ENCODE measurements at places on chromosomes 2 and 18. TPM values are rescaled to one million over a fixed set of nuclear protein-coding genes. Genes with fewer than 3 reads are reported as not detected.

- no peak overlapping the region for H3K27ac ChIP-seq
- H3K27me3 ChIP-seq = peaks cover 3% of the 10 kb centered on the region
- H3K4me3 ChIP-seq = no peak overlapping the region
- H3K4me1 ChIP-seq = no peaks in the 10 kb centered on the region
- no peaks in the 10 kb centered on the region for H3K36me3 ChIP-seq
- no peak for DNase-seq
Measured at GRCh38 chr2:121018136-121019061, 266.6 kb downstream of the TFCP2L1 start.

GRCh38 chr2:212722046-212722445, 183.4 kb upstream of the ERBB4 start:
- no peak overlapping the region for H3K27ac ChIP-seq

DNA sequence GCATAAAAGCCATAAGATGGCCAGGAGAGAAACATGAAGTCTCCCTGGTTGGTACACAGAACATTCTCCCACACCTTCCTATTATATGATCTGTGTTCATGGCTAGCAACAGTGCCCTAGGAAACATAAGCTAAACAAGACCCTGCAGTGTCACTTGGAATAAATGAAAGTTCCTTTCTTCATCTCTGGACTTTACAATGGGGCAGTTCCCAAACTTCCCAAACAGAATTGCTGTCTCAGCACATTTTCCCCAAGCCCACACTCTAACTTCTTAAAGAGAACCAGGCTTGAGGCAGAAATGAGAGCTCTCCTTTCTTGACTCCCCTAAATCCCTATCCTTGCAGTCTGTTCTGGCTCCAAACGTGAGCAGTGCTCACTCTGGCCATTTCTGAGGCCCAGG, 173.2 kb upstream of the CREB1 start:
- DNase-seq = no peak
- no peaks in the 10 kb centered on the region for H3K27me3 ChIP-seq
- H3K4me1 ChIP-seq = peaks cover 4% of the 10 kb centered on the region
- no peak overlapping the region for H3K4me3 ChIP-seq

DNA sequence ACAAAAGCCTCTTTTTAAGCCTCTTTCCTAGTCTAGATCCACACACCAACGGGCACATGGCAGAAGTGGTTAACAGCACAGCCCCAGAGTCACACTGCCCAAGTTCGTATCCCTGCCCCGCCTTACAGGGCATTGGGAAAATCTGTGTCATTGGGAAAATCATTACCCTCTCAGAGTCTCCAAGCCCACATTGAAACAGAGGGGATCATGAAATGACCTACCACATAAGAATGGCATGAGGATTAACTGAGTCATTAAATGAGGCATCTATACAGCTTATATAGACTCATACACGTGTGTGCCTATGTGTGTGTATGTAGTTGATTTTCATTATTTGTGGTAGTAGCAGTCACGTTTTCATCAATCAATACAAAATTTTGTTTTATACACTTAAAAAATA, 469.0 kb upstream of the POU3F3 start:
- H3K27me3 ChIP-seq = no peaks in the 10 kb centered on the region
- H3K36me3 ChIP-seq = no peaks in the 10 kb centered on the region
- H3K4me1 ChIP-seq = no peaks in the 10 kb centered on the region
- DNase-seq = no peak
- H3K27ac ChIP-seq = no peak overlapping the region

- H3K27me3 ChIP-seq = peaks cover 42% of the 10 kb centered on the region
- DNase-seq = no peak
- no peak overlapping the region for H3K27ac ChIP-seq
- H3K36me3 ChIP-seq = no peaks in the 10 kb centered on the region
- H3K4me1 ChIP-seq = peaks cover 42% of the 10 kb centered on the region
Measured at GRCh38 chr18:76493213-76494161, 1.6 kb downstream of the ZNF516 start.

The SPATA3 gene
- total RNA-seq = 0.72 TPM

DNA sequence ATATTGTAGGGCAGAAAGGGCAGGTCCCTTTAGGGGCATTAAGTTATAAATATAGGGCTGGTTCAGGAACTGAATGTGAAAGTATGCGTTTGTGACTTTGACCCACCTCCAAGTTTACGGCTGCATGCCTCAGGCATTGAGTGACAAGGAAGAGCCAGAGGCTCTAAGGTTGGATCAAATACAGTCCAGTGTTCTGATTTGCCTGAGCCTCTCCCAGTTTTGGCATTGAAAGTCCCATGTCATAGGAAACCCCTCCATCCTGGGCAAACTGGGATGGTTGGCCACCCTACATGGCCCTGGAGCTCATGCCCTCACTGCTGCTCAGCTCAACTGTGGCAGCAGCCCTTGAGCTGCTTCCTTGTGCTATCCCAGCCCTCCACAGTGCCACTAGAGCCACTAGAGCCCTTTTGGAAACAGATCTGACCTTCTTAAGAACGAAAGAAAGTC, 29.9 kb downstream of the HK2 start:
- H3K36me3 ChIP-seq = peaks cover 6% of the 10 kb centered on the region
- no peak overlapping the region for H3K27ac ChIP-seq
- H3K4me3 ChIP-seq = no peak overlapping the region
- H3K27me3 ChIP-seq = no peaks in the 10 kb centered on the region
- no peaks in the 10 kb centered on the region for H3K4me1 ChIP-seq

- no peak overlapping the region for H3K4me3 ChIP-seq
Measured at GRCh38 chr2:188294352-188294926, 2.8 kb downstream of the GULP1 start.

The DNER gene
- not detected for total RNA-seq

The BMP10 gene
- total RNA-seq = 0.57 TPM

DNA sequence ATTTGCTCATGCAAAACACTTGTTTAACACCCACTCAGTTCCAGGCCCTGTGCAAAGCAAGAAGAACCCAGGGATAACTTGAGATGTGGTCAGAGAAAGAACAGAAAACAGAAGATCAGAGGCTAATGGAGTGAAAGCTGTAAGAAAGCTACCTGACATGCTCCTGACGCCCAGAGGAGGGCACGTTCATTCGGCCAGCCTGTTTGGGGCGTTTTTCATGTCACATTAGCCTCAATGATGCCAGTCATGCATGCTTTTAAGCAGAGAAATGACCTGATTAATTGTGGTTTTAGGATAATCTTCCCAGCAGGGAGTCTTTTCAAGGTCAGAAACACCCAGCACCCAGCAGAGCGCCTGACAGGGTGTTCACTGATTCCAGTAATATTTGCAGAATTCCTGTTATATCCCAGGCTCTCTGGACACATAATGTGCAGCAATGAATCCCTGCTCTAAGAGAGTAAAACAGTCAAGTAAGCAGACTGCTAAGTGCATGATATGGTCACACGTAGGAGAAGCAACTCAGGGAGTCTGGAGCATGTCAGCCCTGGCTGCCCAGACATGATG, 320.0 kb downstream of the LRATD1 start:
- DNase-seq = no peak
- no peaks in the 10 kb centered on the region for H3K36me3 ChIP-seq
- no peaks in the 10 kb centered on the region for H3K4me1 ChIP-seq
- no peak overlapping the region for H3K4me3 ChIP-seq
- H3K27me3 ChIP-seq = no peaks in the 10 kb centered on the region

- no peaks in the 10 kb centered on the region for H3K36me3 ChIP-seq
- no peaks in the 10 kb centered on the region for H3K27me3 ChIP-seq
- H3K27ac ChIP-seq = peak overlapping the region; percentile 90
- peaks cover 53% of the 10 kb centered on the region for H3K4me1 ChIP-seq
- DNase-seq = no peak
Measured at GRCh38 chr2:70094171-70094977, 7.1 kb downstream of the PCBP1 start.

GRCh38 chr18:74219056-74219455, 70.7 kb downstream of the TIMM21 start:
- H3K4me3 ChIP-seq = no peak overlapping the region
- no peaks in the 10 kb centered on the region for H3K4me1 ChIP-seq
- DNase-seq = no peak
- no peaks in the 10 kb centered on the region for H3K27me3 ChIP-seq

DNA sequence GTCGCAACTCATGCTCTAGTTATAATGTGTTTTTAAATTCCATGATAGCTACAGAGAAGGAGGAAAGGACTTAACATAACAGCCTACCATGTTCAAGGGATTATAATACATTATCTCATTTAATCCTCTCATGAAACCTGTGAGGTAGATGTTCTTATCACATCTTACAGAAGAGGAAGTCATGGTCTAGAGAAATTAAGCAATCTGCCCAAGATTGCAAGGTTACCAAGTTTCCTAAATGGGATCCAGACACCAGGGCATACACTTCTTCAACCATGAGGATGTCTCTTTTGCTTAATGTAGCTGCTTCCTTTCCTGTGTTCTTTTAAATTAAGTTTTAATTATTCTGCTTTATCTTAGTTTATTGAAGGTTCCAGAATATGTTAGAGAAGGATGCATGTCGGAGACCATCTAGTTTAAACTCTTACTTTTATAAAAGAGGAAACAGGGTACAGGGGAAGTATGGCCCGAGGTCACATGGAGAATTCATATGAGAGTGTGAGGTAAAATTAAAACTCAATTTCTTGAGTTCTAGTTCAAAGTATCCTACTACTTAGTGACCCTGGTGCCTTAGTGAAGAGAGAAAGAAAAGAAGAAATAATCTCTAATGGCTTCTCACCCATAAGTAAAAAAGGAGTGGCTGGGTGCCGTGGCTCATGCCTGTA, 3.6 kb upstream of the IL1A start:
- H3K4me1 ChIP-seq = no peaks in the 10 kb centered on the region
- no peaks in the 10 kb centered on the region for H3K36me3 ChIP-seq
- no peak for DNase-seq
- no peak overlapping the region for H3K27ac ChIP-seq

GRCh38 chr2:15059870-15060512, 427.5 kb downstream of the LRATD1 start:
- no peak overlapping the region for H3K4me3 ChIP-seq
- H3K27me3 ChIP-seq = no peaks in the 10 kb centered on the region
- no peaks in the 10 kb centered on the region for H3K36me3 ChIP-seq
- DNase-seq = no peak

GRCh38 chr18:64278026-64278425, 129.1 kb upstream of the LINC00305 start:
- H3K4me3 ChIP-seq = no peak overlapping the region
- DNase-seq = no peak
- H3K36me3 ChIP-seq = no peaks in the 10 kb centered on the region
- no peak overlapping the region for H3K27ac ChIP-seq
- no peaks in the 10 kb centered on the region for H3K27me3 ChIP-seq
- H3K4me1 ChIP-seq = no peaks in the 10 kb centered on the region

GRCh38 chr2:64104933-64105332, 39.3 kb downstream of the PELI1 start:
- DNase-seq = no peak
- H3K4me3 ChIP-seq = no peak overlapping the region
- no peak overlapping the region for H3K27ac ChIP-seq
- H3K27me3 ChIP-seq = no peaks in the 10 kb centered on the region
- H3K4me1 ChIP-seq = peaks cover 65% of the 10 kb centered on the region

- H3K27me3 ChIP-seq = no peaks in the 10 kb centered on the region
- H3K4me1 ChIP-seq = no peaks in the 10 kb centered on the region
- no peak overlapping the region for H3K27ac ChIP-seq
- no peaks in the 10 kb centered on the region for H3K36me3 ChIP-seq
- DNase-seq = no peak
Measured at GRCh38 chr2:45950606-45951005, 299.1 kb downstream of the PRKCE start.

DNA sequence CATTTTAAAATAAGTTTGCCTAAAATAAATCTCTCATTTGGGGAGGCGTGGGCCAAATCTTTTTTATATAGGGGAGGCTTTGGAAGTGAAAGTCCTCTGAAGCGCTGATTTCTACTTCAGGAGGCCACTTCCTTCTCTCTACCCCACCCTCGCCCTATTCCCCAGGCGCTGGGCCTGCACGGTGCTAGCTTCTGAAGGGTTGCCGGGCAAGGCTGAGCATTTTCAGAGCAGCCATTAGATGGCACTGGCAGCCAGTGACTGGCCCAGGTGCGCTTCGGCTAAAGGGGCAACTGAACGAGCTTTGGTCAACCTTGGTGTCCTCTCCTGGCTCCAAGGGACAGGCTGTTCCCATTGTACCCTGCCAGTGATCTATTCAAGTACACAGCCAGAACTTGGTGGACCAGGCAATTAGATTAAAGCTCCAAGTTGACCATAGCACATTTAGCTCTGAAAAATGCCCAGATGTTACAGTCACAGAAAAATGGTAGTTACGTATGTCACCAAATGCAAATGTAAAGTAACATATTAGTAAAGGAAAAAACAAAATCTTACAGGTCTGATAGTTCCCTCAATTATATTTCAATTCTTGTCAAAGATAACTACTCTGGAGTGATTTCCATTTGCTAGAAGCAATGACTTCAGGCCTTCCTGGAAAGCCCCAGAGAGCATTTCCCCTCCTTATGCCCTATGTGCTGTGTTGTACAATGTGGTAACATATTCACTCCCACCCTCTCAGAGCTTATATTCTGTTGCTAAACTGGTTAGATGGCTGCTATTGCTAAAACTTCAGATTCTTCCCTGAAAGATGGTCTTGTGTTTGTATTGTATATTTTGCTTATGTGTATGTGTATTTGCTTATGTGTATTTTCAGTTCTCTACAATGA, 2.1 kb downstream of the POMC start:
- no peaks in the 10 kb centered on the region for H3K36me3 ChIP-seq
- H3K27ac ChIP-seq = no peak overlapping the region
- H3K4me3 ChIP-seq = no peak overlapping the region
- H3K4me1 ChIP-seq = peaks cover 20% of the 10 kb centered on the region
- H3K27me3 ChIP-seq = peaks cover 32% of the 10 kb centered on the region

- no peak overlapping the region for H3K27ac ChIP-seq
- no peaks in the 10 kb centered on the region for H3K36me3 ChIP-seq
- H3K4me1 ChIP-seq = peaks cover 14% of the 10 kb centered on the region
- no peak overlapping the region for H3K4me3 ChIP-seq
- H3K27me3 ChIP-seq = no peaks in the 10 kb centered on the region
Measured at GRCh38 chr18:3623769-3624545, 174.0 kb downstream of the TGIF1 start.

DNA sequence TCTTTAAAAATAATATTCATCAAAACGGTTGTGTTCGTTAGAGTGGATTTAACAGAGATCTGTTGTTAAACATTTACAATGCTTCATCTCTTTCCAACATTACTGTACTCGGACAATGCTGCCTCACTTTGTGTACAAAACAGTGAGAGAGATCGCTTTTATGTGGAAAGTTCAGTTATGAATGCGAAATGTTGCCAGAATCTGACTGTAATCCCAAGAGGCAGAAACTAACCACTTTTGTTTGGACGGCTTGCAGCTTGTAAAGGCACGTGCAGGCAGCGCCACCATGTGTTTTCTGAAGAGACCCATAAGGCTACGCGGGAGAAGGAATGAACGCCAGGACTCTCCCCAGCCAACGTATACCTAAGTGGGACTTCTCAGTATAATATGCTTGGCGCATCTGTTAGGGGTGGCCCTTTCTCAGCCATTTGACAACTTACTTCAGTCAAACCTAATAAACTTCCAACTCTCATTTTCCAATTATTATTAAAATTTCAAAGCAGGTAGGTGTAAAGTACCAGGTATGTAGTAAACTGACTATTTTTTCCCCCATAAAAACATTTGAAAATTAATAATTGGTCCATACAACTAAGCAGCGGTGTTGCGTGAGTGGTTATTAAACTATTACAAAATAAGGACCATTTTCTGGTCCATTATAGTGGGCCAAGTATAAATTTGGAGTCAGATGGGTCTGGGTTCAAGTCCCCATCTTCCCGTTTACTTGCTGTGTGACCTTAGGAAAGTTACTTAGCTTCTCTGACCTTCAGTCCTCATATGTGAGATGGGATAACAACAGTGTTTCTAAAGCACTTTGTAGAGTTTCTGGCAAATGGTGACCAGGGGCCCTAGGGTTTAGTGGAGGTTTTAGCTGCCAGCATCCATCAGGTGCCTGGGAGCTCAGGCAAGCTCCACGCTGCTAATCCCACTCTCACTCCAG, 5.6 kb upstream of the NAPG start:
- H3K4me3 ChIP-seq = no peak overlapping the region
- H3K36me3 ChIP-seq = no peaks in the 10 kb centered on the region
- H3K27me3 ChIP-seq = peaks cover 20% of the 10 kb centered on the region
- peaks cover 9% of the 10 kb centered on the region for H3K4me1 ChIP-seq
- H3K27ac ChIP-seq = no peak overlapping the region
